Effector memory CD8-positive, alpha-beta T cell (primary cell): ENCODE measurements at places on chromosomes 3 and 15.

GRCh38 chr3:182108371-182108770 is 396.6 kb downstream of the SOX2 start:
- DNase-seq = no peak

DNA sequence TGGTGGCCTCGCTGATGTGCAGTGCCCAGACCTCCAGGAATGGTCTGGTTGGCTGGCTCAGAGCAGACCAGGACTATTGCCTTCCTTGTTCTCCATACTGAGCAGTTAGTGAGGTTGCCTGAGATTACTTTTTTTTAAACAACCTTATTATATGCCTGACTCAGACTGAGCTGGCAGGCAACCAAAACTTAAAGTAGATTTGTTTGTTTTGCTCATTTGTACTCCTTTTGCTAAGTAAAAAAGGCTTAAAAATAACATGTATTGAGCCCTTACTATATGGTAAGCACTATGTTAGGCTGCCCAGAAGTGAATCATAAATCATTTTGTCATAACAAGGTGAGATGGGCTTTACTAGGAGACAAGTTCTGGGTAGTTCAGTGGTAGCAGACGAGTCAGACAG is 92.4 kb downstream of the GHSR start:
- DNase-seq = no peak

GRCh38 chr3:158091531-158091930 is 14.7 kb downstream of the SHOX2 start:
- no peak for DNase-seq

DNA sequence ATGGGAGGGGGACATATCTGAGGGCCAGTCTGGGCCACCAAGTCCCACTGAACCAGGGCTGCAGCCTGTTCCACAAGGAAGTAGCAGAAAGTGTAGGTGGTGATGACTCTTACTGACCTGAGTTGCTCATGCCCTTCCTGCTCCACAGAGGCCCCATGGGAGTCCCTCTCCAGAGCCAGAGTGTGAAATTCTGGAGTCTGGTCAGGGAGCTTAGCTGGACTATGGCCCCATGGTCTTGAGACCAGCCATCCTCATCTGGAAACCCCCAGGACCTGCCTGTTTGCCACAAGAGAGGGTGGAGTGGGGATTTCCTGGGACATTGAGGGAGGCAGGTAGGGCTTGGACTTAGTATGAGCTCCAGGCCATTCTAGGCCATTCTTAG is 3.0 kb downstream of the SPINT1 start:
- DNase-seq = no peak

DNA sequence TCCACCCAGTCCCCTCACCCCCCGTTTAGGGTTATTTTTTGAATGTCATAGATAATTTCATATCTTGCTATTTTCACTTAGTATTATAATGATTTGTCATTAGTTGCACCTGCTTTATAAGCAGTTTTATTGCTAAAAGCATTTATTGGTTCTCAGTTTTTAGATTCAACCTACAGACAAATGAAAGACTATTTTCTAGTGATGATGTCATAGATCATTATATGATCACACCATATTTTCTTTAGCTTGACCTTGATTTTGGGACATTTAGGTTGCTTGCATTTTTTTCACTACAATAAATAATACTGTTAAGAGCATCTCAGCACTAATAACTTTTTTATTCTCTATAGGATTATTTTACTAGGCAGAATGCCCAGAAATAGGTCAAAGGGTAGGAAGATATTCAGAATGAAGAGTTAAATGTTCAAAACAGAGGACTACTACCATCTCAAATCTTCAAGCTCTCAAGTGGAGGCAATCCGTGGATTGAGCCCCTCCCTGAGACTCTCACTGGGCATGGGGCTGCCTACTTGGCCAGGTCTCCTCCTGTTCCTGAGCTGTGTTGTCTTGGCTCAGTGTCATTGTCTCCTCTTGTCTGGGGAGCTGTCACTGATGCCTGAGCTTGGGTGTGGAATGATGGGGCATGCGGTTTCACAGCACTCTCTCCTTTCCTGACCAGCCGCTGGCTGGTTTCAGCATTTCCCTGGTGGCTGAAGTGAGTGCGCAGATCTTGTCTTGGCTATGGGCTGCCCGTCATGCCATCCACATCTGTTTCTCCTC is 28.4 kb downstream of the CHCHD6 start:
- no peak for DNase-seq

DNA sequence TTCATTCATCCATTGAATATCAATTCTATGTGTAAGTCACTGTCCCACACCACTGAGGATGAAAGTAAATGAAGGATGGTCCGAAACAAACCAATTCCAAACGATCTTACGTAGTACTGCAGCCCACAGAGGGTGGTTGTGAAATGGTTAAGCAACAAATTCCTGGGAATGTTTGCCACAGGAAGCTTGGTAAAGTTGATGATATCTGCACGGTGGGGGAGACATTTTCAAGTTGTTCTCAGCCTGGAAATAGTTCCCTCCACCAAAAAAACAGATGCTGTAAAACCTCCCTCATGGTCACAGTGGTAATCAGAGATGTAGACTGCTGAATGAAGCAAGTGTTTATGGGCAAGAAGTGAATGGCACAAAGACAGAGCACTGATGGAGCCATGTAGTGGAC is 35.9 kb upstream of the BNC1 start:
- DNase-seq = no peak

GRCh38 chr15:75849167-75849566 is 5.9 kb downstream of the UBE2Q2 start:
- DNase-seq = no peak

- no peak for DNase-seq
These were observed 42.8 kb downstream of the CX3CR1 start for GRCh38 chr3:39237027-39237426.

DNA sequence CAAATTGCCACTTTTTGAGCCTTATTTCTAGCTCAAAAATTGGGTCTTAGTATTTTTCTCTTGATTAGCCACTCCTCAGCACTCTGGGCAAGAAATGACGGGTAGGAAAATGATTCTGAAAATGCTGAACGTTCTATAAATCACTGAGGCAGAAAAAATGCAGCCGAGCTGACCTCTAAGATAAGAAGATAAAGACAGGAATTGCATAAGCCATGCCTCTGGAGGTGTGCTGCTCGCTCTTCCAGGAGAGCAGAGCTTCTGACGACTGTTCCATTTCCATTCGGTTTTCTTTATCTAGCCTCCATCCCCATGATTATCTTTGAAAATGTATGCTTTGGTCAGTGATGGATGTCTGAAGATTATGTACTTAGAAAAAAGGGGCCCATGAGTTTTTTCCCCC is 558.8 kb upstream of the ADAMTS9 start:
- DNase-seq = no peak

DNA sequence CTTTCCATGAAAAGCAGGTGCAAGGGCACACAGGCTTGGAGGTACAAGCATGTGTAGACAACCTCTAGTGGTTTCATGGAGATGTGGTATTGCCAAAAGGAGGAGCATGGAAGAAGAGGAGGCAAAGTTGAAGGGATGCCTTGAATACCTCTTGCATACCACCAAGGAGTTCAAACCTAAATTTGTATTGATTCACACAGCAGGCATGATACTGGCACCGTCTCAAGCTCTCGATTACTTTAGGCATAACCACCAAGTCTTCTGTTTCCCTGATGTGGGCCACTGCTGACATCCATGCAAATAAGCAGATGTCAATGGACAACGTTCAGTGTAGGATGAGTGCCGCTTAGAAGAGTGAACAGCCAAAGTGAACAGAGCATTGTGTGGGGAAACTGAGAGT is 87.1 kb downstream of the SCN11A start:
- DNase-seq = no peak

DNA sequence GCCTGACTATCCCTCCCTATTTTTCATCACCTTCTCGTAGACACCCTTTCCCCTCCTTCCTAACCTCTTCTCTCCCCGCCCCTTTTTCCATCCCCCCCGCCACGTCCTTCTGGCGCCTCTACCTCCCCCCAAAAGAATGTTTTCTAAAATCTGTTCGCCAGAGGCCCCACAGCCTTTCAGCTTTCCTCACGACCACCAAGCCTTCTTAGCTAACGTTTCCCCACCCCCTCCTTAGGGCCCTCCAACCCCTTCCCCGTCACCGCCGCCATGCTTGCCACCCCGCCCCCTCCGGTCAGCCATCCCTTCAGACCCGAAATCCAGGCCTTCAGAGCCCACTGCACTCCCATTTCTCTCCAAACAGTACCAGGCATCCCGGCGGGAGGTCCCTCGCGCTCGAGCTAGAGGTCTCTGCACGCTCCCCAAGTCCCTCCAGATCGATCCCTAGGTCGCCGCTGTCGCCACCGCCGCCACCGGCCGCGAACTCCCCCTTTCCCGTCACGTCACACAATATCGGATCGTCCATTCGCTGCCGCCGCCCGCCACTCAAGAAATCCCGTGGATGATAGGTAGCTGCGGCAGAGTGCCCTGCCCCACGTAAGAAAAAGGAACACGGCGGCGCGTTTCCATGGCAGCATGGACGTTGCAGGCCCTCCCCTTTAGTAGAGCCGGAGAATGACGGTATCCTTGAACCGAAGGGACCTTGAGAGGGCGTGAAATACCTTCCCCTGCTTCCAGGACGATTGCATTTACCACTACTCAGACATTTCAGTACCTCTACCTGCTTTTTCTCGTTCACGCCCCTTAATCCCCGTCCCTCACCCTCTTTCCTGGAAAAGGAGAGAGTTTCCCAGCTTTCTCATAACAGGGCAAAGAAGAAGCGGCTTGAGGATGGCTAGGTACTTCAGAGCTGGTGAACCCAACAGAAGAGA is at the start of gene TP53BP1:
Gene TP53BP1 (minus strand): TSS at position 484 of the 929 bp plus-strand sequence. CDS start 113 bp downstream, at position 371.
- peak; percentile 94 for DNase-seq

DNA sequence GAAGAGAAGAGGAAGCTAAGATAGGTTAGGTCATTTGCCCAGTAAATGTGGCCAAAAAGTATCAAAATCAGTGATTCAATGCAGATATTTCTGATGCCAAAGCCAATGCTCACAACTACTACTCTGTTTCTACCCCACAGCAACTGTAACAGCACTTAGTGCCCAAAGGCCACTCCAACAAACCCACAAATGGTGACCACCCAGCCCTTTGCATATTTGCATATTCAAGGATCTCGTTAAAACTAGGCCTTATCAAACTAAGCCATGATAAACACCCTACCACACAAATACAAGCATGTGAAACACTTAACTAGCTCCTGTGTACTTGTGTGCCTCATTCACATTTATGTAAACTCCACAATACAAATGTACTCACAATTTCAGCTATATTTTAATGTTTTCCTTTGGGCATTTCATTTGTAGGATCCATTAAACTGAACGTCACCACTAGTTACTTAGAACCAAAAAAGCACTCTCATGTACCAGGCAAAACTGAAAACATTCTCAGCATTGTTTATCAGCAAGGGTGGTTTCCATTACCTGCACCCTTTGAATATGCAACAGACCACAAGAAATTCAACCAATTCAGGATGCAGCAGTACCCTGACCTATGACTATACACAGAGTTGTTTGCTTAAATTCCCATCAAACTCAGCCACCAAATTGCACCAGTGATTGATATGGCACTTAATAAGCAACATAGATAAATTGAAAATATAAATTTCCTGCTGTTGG is 111.2 kb upstream of the STT3B start:
- DNase-seq = no peak

DNA sequence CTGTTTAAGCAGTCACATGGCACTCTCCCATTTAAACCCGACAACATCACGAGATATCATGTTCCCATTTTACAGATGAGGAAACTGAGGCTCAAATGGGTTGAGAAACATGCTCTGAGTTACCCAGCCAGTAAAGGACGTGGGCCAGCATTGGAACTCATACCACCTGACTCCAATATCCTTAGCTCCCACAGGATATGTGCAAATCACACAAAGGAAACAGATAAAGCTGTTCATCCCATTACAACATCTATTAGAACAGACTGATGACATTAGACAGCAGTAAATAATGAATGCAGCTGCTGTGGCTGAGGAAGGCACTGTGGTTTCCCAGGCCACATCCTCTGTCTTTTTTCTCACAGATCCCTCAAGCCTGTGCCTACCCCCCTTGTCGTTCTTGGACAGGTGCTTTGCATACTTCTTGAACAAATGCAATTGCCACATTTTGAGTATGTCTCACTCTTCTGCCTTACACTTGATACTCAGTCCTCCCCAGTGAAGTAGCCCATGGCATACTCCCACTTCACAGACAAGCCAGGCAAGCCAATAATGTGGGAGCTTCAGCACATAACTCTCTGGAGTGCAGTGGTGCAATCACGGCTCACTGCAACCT is 17.7 kb downstream of the FRMD4B start:
- DNase-seq = peak; percentile 55

DNA sequence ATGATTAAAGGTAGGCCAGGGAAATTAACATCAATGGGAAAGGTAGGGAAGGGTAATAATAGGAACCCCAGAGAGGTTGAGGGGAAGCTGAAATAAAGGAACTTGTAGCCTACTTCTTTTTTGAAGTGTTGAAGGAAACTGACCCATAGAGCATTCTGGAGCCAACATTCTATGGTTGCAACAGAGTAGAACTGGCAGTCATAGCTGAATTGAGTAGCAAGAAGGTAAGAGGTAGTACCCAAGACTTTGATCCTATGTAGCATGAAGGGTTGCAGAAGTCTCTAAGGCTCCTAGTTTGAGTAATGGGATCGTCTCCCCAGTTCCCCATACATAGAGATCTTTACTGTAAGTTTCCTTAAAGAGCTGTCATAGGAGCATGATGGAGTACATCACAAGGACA is 7.4 kb upstream of the ZNF774 start:
- DNase-seq = no peak

DNA sequence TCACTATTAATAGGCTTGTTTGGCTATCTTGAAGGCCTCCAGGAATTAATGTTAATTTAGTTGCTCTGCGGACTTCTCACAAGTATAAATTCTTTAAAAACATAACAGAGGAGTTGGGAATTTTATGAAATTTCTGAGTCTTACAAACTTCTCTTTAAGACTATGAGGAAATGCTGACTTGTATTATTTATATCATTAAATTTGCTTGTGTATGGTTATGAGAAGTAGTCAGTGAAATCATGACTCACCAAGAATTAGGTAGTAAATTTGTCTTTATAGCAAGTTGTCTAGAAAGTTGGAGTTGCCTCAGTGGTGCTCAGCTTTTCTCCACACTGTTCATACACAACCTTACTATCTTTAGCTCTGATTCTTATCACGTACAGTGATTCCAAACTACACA is 26.5 kb downstream of the PHLDB2 start:
- DNase-seq = no peak

DNA sequence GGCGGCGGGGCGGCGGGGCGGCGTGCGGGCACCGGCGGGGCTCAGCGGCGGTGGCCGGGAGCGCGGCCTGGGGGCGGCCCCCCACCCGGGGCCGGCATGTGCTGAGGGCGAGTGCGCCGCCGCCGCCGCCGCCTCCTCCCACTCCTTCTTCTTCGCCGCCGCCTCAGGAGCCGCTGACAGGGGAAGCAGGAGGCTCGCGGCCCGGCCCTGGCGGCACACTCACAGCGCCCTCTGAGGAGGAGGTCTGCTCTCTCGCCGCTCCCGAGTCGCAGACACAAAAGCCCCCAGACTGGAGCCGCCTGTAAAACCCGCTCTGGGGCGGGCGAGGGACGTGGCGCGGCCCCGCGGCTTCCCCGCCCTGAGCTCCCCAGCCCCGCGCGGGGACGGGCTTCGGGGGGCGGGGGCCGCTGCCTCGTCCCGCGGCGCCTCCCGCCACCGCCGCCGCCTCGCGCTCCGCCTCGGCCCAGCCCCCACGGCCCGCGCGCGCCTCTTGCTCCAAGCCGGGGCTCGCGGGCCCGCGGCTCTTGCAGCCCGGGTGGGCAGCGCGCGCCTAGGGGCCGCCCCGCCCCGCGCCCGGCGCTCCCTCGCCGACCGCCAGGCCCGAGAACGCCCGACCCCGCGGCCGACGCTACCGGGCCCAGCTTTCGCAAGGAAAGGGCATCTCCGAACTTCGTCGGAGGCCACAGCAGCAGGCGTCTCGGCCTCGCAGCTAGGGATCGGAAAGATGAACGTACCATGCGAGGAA is at the start of gene PYGO1:
Gene PYGO1 (minus strand): TSS at position 276 of the 745 bp plus-strand sequence. CDS start 462 bp downstream, outside the sequence.
- peak; percentile 3 for DNase-seq
